Stimulated activated CD4-positive, alpha-beta T cell treated with anti-CD3 and anti-CD28 coated beads, Interleukin-12 subunit alpha, Interleukin-12 subunit beta, amount 100 ng/mL, for 48 hours (primary cell): ENCODE measurements at places on chromosomes 2 and 18.
A peak's percentile ranks its signal among the peaks of the same experiment; 100 is the strongest.

- no peak for DNase-seq
These were observed 108.6 kb downstream of the MAP4K4 start for GRCh38 chr2:101806123-101806522.

GRCh38 chr2:136247204-136247950 is 129.4 kb upstream of the CXCR4 start:
- DNase-seq: peak; percentile 48

DNA sequence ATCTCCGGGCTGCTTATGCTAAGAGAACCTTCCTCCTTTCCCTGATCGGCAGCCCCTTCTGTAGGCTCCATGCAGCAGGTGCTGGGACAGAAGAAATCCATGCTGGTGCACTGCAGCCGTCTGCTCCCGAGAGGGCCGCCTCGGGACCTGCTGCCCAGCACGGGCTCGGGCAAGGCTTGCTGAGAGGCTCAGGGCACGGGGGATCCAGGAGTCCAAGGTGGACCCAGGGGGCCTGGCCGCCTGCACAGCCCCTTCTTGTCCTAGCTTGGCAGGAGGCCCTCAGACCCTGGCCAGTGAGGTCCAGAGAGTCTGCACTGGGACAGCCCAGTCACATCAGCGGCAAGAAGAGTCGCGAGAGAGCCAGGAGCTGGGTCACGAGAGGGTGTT is 13.3 kb upstream of the DUSP2 start:
- no peak for DNase-seq

- no peak for DNase-seq
These were observed 388.3 kb downstream of the CTNNA2 start for GRCh38 chr2:79901161-79901560.

DNA sequence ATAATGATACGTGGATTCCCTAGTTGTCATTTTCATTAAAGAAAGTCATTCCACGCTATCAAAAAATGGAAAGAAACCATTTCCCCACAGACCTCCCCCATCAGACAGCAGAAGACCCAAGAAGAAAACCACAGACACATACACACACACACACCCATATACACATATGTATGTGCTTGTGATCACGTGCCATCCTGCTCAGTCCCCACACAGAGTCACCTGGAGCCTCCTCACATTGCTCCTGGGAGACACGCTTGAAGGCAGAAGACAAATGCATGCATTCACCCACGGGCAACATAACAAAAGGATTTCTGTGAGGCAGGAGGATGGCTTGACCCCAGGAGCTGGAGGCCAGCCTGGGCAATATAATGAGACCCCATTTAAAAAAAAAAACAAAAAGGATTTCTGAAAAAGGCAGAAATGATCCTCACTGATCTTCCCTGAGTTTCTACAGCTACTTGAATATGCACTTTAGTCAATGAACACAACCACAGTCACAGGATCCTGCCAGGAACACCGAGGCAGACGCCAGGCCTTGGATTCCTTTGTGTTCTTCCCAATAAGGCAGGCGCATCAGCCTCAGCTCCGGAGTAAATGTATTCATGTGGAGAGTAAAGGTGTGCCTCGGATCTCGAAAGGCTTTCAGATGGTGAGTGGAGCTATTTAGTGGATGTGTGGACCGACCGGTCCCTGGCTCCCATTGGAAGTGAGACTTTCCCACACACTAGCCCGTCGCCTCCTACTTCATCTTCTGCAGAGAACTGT is 21.0 kb downstream of the TGFBRAP1 start:
- DNase-seq: no peak

- no peak for DNase-seq
These were observed 934.8 kb upstream of the GYPC start for GRCh38 chr2:125721072-125721721.

DNA sequence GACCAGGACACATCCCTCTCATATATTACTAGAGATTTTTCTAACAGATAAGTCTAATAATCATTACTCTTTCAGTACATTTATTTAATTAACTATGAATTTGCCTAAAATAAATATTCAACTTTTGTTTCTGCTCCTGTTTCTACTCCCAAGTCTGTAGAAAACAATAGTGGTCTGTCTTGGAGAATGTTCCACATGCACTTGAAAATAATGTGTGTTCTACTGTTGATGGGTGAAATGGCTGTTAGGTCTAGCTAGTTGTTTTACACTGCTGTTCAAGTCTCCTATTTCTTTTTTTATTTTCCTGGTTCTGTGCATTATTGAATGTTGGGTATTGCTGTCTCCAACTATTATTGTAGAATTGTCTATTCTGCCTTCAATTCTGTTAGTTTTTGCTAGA is 47.2 kb downstream of the SPOPL start:
- no peak for DNase-seq
